Suppressor macrophage (primary cell): ENCODE measurements at places on chromosomes 16 and 17.

DNA sequence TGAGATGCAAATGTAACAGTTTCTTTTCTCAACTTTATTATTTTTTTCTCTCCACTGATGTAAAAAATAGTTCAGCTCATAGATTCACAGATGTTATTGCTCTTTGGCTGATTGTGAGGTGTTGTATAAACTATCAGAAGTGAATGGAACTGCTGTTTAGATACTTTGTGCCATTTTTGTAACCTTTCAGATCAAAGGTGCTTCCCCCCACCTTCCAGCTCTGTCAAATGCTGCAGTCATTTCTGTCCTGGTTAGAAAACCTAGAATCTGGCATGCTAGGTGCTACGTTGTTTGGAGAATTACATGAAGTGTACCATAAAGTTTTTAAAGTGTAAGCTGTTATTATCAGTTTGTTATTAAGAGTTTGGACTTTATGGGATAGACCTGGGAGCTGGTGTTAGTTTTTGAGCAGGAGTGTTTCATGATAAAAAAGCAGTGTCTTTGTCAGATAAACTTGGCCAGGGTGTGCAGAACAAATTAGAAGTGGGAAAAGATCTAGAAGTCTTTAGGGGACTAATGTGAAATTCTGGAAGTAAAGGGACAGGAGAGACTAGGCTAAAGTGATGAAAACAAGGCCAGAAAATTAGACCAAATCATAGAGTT, 1.8 kb upstream of the WIPI1 start:
- DNase-seq = no peak

DNA sequence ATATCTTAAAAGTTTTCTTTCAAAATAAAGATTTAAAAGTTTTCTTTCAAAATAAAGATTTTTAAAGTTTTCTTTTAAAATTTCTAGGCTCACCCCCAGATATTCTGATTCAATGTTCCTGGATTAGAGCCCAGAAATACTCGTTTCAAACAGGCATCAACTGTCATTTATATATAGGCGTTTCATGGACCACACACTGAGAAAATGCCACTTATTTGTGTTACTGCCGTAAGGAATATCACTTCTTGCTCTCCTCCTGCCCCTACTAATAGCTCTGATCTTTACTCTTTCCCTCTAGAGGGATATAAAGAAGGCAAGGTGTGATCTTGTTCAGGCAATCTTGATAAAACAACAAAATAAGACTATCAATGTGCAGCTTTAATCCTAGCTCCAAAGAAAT, 1324.1 kb downstream of the CDH8 start:
- no peak for DNase-seq

DNA sequence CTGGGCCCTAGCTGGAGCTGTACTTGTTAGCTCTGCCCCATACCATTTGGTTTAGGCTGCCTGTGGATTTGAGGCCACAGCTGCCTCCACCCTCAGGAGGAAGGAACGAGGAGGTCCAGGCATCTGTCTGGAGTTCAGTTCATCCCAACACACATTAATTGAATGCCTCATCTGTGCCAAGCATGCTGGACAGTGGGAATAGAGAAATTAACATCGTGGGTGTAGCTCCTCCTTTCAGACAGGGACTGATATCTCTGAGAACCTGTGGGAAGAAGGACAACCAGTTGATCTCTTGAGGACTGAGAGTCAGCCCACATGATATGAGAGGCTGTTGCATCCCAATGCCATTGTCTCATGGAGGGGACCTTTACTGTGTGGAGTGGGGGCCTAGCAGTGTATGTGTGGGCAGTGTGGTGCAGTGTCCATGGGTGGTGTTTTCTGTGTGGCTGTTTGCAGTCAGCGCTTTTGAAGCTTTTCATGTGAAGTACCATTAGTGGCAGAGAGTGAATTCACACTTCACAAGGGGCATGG, 29.4 kb upstream of the DDX52 start:
- DNase-seq = no peak

GRCh38 chr17:78367193-78367592, 7.3 kb upstream of the SOCS3 start:
- DNase-seq = no peak

GRCh38 chr17:78682363-78682762, 99.7 kb downstream of the CYTH1 start:
- no peak for DNase-seq

DNA sequence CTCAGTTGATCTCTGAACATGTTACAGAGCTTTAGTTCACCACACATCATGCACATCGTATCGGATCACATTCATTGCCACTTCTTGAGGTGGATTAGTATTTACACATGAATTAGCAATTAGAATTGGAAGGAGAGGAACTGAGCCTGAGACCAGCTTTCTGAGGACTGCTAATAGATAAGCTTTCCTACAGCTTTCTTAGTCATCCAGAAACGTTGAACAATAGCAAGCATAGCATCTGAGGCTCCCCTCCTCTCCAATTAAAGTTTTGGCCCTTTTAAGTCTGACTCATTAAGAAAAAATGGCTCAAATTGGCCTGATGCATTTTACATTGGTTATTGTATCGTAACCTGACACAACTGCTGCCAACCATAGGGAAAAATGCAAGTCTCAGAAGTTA, 1130.4 kb downstream of the CDH8 start:
- no peak for DNase-seq

DNA sequence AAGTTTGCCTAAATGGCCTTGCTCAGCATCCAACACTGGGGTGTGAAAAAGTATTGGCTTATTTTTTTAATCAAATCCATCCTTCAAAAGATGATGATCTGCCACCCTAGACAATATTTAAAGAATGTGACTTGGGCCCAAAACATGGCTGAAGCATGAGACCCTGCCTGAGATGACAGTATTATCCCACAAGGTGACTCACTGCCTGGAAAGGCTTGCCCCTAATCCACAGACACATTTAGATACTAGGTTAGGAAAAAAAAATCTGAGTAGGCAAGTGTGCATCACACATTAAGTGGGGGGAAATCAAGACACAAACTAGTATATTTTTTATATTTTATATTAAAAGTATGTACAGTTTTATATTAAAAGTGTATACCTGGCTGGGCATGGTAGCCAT, 38.4 kb downstream of the TOM1L2 start:
- no peak for DNase-seq

DNA sequence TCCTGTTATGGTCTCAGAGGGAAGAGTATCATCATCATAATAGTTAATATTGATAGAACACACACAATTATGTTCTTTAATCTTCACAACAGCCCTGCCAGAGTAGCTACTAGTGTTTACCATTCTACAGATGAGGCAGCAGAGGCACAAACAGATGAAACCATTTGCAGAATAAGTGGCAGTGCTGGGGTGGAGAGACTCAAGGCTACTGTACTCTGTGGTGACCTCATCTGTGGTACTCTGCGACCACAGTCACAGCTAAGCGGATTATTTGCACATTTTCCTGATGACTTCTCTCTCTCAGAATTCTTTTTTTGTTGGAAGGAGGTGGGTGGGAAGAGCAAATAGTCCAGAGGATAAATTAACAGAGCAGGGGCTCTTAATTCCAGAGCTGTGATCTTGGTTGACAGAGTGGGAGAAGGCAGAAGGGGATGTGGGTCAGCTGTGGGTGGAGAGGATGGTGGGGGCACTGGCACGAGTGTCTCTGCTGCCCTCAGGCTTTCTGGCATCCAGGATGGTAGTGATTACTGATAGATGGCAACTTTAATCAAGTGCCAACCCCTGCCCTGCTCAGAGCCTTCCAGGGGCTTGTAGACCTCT, 41.8 kb downstream of the MRM1 start:
- DNase-seq = no peak

DNA sequence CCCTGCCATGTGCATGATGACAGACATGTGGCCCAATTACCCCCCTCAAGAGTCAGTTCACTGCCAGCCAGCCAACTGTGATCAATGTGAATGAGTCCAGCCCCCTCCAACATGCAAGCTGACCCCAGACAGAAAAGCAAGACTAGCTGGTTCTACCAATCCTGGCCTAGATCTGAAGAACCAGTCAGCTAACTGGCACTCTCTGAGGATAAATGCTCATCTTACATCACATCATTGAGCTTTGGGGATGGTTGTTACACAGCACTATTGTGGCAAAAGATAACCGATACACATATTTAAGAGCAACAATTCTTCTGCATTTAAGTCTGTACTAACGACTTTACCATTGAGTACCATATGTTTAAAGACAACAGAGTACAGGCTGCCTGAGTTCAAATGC, 106.7 kb downstream of the TOX3 start:
- DNase-seq = no peak

- DNase-seq = no peak
Observed at GRCh38 chr17:7774055-7774521, 56.5 kb downstream of the DNAH2 start.

DNA sequence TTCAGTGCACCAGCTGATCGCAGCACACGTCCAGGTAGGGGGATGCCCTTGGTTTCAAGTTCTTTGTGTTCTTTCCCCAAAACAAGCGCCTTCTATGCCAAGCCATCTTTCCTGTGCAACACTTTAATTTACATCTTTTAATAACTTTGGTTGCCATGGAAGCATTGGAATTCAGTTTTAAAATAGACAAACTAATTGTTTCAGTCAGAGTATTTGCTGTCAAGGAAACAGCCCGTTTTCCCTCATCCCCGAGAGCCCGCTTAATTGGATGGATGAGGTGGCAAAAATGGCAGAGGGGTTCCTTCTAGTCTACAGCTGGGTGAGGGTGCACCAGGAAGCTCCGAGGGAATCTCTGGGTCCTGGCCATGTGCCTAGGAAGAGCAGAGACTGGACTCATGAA, 793.7 kb upstream of the EEF2KMT start:
- DNase-seq = no peak

DNA sequence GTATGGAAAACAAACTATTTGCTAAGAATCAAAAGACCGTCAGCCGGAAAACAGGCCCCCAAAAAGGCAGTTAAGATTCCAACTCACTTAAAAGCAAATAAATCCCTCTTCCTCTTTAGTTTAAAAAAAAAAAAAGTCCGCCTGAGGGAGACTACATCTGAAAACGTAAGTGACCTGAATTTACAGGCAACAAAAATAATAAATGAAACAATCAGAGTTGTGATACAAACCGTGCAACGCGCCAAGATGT, 1.1 kb downstream of the KANSL1 start:
- DNase-seq = no peak

GRCh38 chr16:26838931-26839330, 227.8 kb upstream of the C16orf82 start:
- DNase-seq = no peak

GRCh38 chr16:67194260-67194659, 2.3 kb downstream of the E2F4 start:
- DNase-seq = no peak

DNA sequence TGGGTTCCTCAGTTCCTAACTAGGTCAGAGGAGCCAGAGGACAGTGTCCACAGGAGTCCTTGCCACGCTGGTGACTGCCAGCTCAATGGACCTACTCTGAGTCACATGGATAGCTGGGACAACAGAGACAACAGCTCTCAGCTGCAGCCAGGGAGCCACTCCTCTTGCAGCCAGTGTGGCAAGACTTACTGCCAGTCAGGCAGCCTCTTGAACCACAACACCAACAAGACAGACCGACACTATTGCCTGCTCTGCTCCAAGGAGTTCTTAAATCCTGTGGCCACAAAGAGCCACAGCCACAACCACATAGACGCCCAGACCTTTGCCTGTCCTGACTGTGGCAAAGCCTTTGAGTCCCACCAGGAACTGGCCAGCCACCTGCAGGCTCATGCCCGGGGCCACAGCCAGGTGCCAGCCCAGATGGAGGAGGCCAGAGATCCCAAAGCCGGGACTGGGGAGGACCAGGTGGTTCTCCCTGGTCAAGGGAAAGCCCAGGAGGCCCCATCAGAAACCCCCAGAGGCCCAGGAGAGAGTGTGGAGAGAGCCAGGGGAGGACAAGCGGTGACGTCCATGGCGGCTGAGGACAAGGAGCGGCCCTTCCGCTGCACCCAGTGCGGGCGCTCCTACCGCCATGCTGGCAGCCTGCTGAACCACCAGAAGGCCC, 6.7 kb downstream of the ZNF646 start:
- no peak for DNase-seq

- DNase-seq = no peak
Observed at GRCh38 chr16:2768403-2769089, 8.5 kb downstream of the ELOB start.

DNA sequence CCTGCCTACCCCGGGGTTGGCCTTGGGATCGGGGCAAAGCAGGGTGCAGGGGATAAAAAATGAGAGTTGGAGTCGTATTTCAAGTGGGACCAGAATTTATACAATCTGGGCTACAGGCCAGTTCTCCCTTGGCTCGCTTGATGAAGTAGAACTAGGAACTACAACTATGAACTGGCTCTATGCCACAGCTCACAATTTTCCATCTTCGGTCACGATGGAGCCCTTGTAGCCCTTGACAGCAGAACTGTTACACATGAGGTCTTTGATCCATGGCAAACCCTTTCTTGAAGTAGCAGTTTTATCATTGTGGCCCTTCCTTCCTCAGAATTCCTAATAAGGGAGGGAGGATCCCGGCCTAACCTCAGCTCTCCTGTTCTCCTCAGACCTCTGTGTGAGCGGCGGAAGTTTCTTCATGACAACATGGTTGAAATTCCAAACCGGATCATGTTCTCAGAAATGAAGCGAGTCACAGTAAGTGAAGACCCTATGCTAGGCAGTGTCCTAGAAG, 17.1 kb downstream of the LIG3 start:
- peak; percentile 41 for DNase-seq

DNA sequence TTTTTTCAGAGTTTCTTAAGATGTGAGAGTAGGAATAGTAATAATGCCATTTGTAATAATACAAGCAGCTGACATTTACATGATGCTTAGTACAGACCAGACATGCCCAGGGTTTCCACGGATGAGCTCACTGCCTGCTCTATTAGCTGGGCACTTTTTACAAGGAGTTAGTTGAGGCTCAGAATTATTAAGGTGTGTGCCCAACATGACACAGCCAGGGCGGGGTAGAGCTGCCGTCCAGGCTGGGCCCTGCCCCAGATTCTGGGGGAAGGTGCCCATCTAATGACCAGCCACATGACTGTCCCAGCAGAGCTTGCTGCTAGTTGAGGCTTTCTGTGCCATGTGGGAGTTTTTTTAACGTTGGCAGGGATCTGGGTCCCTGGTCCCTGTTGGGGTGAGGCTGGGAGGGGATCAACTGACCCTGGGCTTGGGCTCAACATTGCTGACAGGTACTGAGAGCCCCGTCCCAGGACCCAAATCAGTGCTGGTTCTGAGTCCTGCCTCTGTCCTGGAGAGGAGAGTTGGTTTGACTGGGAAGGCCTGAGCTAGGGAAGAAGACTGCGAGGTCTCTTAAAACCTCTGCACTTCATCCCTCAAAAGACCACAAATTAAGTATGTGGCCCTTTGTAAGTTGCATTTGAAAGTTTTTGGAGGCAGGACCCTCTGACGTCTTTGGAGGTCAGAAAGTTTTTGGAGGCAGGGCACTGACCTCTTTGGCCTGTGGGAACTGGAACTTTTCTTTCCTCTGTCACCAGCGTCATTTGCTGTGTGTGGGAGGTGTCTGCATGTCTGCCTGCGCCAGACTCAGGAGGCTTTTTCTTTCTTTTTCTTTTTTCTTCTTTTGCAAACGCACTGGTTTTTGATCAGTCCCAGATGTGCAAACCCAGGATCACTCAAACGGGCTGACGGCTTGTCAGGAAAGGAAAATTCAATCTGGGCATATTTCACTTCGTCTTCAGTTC, 2.2 kb downstream of the CRISPLD2 start:
- DNase-seq = peak; percentile 38

GRCh38 chr16:2046893-2047329, 723 bp downstream of the NTHL1 start:
- DNase-seq = no peak

GRCh38 chr17:68592009-68592408, 9.2 kb downstream of the FAM20A start:
- DNase-seq = no peak

- DNase-seq = no peak
Observed at GRCh38 chr17:13076905-13077304, 59.1 kb upstream of the ELAC2 start.

- no peak for DNase-seq
Observed at GRCh38 chr16:68358951-68359350, 48.1 kb downstream of the PRMT7 start.

- DNase-seq = peak; percentile 91
Observed at GRCh38 chr17:51372345-51373004, 112.1 kb downstream of the UTP18 start.
